ENCODE measurements at places on chromosomes 13 and 19.

GRCh38 chr13:46385946-46386345 lies 1.1 kb downstream of the RUBCNL start:
- peak; percentile 76 for DNase-seq

- no peak for DNase-seq
Measured at GRCh38 chr13:27404680-27405079, 19.7 kb upstream of the GTF3A start.

GRCh38 chr13:105442040-105442439 lies 1093.4 kb downstream of the EFNB2 start:
- DNase-seq, result no peak

DNA sequence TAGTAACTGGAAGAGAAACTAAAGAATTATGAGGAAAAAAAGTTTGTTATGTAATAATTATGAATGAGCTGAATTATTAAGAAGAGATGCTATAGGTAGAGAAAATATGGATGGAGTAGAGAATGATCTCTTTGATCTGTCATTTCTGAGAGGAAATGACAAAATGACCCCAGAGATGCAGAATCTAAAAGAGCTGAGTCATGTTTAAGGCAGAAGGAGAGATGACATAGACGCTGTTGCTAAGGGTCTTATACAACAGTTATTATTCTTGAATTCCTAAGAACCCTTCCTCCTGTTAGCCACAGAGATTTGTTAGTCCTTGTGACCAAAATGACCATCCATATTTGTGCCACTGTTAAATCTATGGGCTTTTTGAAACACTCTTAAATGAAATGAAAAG lies 58.3 kb upstream of the FREM2 start:
- no peak for DNase-seq

DNA sequence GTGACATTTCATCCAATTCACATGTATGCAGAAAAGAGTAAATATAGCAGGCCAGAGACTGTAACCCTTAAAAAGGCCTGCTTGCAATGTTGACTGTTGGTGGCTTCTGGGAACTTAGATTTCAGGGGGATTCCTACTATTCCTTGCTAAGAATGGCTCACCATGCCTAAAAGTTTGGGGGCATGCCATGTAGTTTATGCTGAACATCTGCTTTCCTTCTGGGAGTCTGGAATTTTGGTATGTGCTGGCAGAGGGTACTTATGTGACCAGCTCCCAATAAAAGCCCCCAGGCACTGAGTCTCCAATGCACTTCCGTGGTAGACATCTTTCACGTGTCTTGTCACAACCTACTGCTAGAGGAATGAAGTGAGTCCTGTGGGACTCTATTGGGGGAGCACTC lies 88.4 kb upstream of the PCDH8 start:
- no peak for DNase-seq

Data from islet precursor cell (in vitro differentiated cells).